Prostate gland (tissue), 2 donors: ENCODE measurements at places on chromosomes 2 and 18.

DNA sequence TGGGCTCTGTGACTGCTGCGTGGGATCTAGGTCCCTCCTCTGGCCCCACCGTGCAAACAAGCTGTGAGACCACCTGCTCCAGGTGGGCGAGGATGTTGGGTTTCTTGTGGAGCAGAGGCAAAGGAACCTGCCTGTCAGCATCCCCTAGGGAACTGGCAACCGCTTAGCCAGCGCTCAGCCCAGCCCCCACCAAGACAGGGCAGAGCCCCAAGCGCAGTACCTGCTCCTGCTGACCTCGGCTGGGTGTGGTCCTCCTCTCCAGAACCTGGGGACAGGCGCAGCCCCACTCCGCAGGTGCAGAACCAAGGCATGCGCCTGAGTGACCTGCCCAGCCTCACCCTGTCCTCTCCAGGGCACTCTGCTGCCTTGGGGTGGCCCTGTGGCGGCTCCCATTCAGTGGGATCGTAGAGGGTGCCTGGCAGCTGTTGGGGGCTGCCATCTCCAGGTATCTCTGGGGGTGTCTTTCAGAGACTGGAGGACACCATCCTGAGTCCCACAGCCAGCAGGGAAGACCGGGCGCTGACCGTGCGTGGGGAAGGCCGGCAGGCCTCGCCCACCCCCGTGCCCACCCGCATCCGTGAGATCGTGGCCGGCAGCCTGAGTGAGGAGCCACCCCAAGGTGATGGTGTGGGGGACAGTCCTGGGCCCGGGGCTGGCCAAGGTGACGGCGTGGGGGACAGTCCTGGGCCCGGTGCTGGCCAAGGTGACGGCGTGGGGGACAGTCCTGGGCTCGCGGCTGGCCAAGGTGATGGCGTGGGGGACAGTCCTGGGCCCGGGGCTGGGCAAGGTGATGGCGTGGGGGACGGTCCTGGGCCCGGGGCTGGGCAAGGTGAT is 12.3 kb downstream of the CROCC2 start:
- DNase-seq, result no peak

DNA sequence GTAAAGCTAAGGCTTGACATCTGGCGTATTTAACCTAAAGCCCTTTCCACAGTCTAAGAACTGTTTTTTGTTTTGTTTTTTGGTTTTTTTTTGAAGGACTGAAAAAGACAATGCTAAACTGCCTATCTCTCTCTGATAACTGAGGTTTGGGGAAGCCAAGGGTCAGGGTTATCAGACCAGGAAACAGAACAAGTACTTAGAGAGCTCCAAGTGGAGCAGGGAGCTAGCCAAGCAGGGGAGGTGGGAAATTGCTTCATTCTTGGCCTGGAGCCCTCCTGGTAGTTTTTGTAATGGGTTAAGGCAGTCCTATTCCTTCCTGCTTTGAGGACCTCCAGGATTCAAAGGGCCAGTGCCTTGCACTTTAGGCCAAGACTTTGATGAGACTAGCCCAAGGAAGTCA is 154.3 kb upstream of the LTBP1 start:
- no peak for DNase-seq

GRCh38 chr2:166831930-166832329 is 56.4 kb upstream of the XIRP2 start:
- no peak for DNase-seq

DNA sequence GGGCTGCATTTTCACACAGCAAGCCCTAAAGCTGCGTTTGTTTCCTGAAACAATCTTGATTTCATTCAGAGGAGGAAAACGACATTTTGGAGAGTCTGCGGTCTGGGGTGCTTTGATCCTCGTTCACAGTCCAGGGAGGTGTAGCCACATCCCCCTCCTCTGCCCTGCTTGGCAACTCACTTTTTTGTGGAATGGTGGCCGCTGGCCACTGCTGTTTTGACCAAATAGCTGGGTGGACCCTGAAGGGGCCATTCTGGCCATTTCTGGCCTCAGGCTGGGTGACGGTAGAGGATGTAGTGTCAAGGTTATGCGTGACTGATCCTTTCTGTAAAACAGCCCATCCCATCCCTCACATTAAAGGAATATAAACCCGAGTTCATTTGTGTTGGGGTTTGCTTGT is 62.2 kb downstream of the INPP4A start:
- no peak for DNase-seq

GRCh38 chr2:170229125-170229524 is 51.2 kb downstream of the MYO3B start:
- DNase-seq, result no peak

DNA sequence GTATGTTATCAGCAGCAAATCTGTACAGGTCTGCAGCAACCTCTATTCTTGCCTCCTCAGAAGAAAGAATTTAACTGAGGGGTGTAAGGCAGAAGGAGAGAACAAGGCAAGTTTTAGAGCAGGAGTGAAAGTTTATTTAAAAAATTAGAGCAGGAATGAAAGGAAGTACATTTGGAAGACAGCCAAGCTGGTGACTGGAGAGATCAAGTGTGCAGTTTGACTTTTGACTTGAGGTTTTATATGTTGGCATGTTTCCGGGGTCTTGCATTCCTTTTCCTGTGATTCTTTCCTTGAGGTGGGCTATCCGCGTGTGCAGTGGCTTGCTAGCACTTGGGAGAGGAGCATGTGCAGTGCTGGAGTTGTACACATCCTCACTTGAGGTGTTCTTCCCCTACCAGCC is 16.5 kb upstream of the CERS6 start:
- DNase-seq, result no peak
